B cell (primary cell): ENCODE measurements at places on chromosomes 11 and 22. TPM values are rescaled to one million over a fixed set of nuclear protein-coding genes. Genes with fewer than 3 reads are reported as not detected.
A peak's percentile ranks its signal among the peaks of the same experiment; 100 is the strongest.

KCNK7 gene
- 3.5 and 3.9 TPM in 2 replicates for total RNA-seq

C22orf42 gene
- total RNA-seq, result not detected in 2 replicates

FBLN1 gene
- not detected in 2 replicates for total RNA-seq

HBD gene
- total RNA-seq, result not detected in 2 replicates

OR56A1 gene
- not detected in 2 replicates for total RNA-seq

GSC2 gene
- not detected in 2 replicates for total RNA-seq

FOLR1 gene
- not detected in 2 replicates for total RNA-seq

DNA sequence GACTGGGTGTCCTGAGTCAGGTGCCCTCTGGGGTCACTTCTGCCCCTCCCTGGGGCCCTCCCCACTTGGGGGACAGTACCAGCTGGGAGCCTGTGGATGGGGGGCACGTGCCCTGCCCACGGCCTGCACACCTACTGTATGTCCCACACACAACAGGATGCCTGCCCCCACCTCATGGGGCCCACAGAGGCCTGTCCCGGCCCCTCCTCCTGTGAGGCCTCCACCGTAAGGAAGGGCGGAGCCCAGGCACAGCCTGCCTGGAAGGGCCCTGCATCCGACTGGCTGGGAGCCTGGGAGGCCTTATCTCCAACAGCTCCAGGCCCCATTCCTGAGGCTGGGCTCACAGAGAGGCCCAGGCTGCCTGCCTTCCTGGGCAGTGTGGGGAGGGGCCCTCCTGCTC, 47.8 kb downstream of the BRSK2 start:
- DNase-seq, result no peak

DNA sequence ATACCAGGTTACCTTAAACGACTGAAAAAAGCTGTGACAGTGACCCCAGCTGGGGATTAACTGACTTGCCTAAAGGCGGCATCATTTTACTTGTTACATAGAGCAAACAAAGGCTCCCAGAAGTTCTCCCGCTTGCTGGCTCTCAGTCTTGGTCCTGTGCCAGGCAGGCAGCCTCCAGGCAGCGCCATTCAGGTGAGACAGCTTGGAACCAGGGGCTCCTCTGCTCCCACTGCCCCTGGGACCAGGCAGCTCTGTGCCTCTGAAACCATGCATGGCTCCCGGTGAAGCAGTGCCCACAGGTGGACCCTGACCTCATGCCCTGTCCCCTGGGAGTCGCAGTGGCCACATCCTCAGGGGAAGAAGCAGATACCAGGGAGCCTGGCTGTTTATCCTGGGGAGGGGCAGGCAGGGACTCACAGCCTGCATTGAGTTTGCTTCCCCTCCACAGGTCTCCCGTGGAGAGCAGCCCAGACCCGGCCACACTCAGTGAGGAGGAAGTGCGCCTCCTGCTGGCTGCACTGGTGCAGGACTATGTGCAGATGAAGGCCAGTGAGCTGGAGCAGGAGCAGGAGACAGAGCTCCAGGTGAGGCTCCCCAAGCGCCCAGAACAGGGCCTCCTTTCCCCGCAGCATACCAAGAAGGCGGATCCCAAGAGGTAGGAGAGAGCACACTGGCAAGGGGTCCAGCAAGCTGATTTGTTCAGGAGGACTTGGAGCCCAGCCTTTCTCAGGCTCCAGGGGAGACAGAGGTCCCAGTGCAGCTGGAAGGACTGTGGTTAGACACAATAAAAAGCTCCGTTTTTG, 15.6 kb upstream of the CYP2R1 start:
- peak; percentile 85 for DNase-seq

DNA sequence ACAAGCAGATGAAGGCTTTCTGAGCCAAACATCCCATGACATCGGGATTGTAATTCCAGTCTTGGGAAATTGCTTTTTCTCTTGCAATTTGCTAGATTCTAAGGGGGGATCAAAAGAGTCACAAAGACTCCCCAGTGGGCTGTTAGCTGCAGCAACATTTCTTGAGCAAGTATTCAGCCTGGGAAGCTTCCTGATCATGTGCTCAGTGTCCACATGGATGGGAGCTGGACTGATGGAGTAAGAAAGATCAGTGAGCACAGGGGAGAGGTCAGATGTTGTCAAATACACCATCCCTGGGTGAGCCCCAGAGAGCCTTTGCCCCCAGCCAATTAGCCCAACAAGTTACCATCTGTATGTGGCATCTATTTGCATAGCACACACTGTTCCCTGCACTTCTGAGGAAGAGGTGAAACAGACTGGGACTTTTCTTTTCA, 10.2 kb upstream of the GRK3 start:
- DNase-seq, result no peak

GRCh38 chr11:118918686-118919280, 6.9 kb downstream of the BCL9L start:
- no peak for DNase-seq

DNA sequence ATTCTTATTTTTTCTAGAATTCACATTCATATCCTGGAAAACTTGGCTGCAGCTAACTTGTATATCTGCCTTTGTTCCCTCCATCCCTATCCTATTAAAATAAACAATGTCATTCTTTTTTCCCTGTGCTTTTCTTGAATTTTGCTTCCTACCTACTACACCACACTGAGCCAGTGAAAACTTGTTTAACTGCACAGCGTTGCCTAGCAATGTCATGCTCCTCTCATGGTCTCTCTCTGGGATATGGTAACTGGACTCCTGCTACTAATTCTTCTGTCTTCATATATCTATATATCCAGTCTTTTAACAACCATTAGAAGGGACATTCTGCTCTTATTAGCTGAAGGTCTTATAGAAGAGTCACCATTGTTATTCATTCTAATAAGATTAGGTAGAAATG, 434.4 kb downstream of the METTL15 start:
- no peak for DNase-seq

DNA sequence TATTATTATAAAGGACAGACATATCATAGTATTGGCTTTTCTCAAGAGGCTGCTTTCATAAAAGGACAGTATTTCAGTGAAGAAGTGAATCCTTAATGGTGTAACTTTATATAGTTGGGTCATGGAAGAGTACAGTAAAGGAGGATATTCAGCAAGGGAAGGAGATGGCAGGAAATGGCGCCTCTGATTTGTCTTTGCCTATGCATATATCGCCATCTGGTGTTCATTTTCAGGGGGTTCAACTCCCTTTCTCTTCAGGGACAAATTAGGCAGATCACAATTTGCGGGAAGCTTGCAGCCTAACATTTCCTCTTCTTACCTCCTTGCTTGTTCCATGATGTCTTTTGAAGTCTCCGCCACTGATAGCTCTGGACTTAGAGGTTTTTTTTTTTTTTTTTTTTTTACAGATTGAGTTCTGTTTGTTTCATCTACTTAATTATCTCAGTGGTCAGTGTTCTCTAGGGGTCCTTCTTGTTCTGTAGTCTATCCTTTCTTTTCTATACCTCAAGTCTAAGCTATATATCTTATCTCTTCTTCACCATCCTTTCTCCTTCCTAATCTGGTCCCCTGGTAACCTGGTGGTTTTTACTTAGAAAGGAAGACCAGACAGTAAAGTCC, 21.8 kb upstream of the RRM1 start:
- DNase-seq, result peak; percentile 82

DNA sequence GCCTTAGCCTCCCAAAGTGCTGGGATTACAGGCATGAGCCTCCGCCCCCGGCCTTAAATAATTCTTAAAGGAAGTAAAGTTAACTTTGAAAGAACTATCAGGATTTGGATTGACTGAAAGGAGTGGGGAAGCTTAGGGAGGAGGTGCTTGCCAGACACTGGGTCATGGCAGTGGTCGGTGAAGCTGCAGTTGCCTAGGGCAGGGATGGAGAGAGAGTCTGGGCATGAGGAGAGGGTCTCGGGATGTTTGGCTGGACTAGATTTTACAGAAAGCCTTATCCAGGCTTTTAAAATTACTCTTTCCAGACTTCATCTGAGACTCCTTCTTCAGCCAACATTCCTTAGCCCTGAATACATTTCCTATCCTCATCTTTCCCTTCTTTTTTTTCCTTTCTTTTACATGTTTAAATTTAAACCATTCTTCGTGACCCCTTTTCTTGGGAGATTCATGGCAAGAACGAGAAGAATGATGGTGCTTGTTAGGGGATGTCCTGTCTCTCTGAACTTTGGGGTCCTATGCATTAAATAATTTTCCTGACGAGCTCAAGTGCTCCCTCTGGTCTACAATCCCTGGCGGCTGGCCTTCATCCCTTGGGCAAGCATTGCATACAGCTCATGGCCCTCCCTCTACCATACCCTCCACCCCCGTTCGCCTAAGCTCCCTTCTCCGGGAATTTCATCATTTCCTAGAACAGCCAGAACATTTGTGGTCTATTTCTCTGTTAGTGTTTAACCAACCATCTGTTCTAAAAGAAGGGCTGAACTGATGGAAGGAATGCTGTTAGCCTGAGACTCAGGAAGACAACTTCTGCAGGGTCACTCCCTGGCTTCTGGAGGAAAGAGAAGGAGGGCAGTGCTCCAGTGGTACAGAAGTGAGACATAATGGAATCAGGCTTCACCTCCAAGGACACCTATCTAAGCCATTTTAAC, at the start of gene NNMT:
TSS of gene NNMT (plus strand) at position 724 of the 929 bp plus-strand sequence. CDS start at position 882, 158 bp downstream.
- no peak for DNase-seq

GRCh38 chr22:50141891-50142363, 28.6 kb upstream of the PANX2 start:
- DNase-seq, result no peak

DNA sequence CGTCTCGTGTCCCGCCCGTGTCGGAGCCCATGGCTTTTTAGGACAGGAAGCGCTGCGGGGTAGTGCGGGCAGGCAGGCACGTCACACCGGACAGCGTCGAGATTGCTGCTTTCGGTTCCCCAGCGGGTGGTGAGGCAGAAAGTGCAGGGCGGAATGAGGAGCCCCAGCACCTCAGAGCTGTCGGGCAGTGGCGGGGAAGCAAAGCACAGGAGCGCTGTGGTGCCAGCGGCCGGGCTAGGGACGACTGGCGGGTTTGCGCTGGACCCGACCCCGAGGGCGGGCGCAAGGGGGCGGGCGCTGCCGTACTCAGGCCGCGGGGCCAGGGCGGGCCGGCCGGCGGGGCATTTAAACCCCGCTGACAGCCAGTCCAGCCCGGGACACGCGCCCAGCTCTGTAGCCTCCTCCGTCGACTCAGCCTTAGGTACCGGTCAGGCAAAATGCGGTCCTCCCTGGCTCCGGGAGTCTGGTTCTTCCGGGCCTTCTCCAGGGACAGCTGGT, at the start of gene SLC37A2:
TSS of gene SLC37A2 (plus strand) at position 375 of the 498 bp plus-strand sequence. CDS start at position 438, 63 bp downstream.
- peak; percentile 89 for DNase-seq
